ENCODE measurements at places on chromosomes 2 and 18.
A peak's percentile ranks its signal among the peaks of the same experiment; 100 is the strongest.

DNA sequence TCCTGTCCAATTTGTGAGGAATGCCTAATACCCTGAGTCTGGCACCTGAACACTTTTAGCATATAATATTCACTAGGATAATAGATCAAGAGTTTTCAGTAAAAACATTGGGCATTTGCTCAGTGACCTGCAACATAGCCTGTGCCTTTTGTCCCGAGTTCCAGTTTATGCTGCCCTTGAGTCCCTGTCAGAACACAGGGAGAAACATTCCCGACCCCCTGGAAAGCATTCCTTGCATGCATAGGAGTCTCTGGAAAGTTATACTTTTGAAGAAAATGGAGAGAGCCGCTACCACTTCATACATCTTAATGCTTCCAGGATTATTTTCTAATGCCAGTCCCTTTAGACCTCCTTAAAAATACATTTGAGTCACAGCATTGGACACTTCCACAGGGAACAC is 107.3 kb downstream of the PLCL1 start:
- DNase-seq: no peak

DNA sequence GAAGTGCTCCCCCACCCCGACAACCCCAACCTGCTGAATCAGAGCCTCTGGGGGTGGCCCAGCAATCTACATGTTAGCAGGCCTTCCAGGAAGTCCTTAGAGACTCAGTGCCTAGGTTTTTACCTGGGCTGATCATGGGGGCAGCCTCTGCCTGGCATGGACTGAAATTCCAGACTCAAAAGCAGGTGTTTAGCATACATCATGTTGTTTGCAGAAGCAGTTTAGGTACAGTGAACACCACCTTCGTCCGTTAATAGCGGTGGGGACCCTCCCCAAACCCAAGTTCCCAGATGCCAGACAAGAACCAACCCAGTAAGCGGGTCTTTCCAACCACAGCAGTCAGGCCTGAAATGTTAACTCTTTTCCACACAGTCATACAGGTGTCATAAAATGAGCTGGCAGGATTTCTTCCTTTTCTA is 26.4 kb upstream of the GALR1 start:
- no peak for DNase-seq

- DNase-seq: peak; percentile 82
These were observed 34.5 kb upstream of the L3MBTL4 start for GRCh38 chr18:6449213-6449612.

- DNase-seq: no peak
These were observed 187.5 kb downstream of the LTBP1 start for GRCh38 chr2:33134086-33134771.

DNA sequence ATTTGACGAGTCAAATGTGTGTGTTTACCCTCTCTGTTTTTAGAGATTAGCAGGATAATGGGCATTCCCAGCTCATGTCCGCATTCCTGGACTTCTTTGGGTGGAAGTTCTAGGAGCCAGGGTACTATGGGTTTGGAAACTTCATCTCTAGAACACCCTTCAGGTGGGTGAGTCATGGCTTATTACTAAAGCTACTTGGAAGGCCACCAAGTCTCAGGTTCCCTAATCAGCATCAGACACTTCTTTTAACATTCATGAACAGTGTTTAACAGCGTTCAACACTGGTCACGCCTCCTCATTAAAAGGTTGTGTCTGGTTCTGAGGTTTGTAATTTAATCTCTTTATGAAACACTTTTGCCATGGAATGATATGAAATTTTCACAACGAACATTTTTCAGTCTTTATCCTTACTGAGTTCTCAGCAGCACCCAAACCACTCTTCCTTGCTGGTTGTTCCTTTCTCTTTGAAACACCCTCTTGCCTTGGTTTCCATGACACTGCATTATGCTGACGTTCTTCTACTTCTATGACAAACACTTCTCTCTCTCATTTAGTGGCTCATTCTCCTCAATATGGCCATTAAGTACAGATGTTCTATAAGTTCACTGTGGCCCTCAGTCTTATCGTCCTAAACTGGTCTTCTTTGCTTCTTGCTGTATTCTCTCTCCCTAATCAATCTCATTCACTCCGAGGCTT is 49.3 kb downstream of the MMADHC start:
- no peak for DNase-seq

GRCh38 chr2:217077831-217078407 is 218.1 kb upstream of the TNP1 start:
- DNase-seq: no peak

DNA sequence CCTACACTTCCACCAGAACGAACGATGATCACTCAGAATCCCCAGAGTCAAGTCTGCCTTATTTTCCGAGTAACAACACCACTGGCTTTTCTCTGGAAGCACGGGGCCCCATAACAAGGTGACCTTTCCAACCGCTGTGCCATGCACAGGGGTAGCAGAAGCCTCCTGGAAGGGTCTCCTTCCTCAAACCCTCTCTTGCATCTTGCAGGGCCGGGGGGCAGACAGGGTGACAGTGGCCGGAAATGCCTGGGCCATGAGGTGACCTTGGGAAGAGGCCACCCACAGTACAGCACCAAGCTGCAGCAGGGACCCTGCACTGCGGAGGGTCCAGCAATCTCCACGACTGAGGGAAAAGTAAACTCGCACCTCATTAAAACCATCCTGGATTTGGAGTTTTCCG is 108.5 kb downstream of the PXDN start:
- no peak for DNase-seq

GRCh38 chr2:33336036-33336625 is 140.3 kb upstream of the RASGRP3 start:
- DNase-seq: no peak

GRCh38 chr18:24552218-24552617 is 91.8 kb downstream of the HRH4 start:
- DNase-seq: no peak

All from MM.1S (cell line).